ENCODE measurements at places on chromosomes 16 and 17.

GRCh38 chr17:31513731-31514427, 122.4 kb downstream of the RAB11FIP4 start:
- DNase-seq = no peak

- no peak for DNase-seq
Measured at GRCh38 chr17:74525465-74525725, 5.9 kb downstream of the CD300LB start.

- DNase-seq = no peak
Measured at GRCh38 chr16:85724126-85724879, 26.6 kb downstream of the C16orf74 start.

DNA sequence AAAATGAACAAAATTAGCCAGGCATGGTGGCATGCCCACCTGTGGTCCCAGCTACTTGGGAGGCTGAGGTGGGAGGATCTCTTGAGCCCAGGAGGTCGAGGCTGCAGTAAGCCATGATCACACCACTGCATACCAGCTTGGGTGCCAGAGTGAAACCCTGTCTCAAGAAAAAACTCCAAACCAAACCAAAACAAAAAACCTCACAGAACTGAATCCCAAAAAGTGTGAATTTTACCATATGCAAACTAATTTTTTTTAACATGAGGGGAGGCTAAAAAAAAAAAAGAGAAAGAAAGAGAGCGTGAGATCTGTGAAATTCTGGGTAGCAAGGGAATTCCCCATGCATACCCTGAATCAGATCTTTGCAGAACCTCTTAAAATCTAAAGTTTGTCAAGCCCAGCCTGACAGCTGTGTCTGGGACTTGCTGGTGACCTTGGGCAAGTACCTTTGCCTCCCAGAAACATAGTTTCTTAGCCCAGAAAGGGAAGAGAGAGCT, 17.1 kb upstream of the CDH1 start:
- DNase-seq = no peak

- DNase-seq = no peak
Measured at GRCh38 chr16:17125671-17126070, 345.1 kb downstream of the XYLT1 start.

DNA sequence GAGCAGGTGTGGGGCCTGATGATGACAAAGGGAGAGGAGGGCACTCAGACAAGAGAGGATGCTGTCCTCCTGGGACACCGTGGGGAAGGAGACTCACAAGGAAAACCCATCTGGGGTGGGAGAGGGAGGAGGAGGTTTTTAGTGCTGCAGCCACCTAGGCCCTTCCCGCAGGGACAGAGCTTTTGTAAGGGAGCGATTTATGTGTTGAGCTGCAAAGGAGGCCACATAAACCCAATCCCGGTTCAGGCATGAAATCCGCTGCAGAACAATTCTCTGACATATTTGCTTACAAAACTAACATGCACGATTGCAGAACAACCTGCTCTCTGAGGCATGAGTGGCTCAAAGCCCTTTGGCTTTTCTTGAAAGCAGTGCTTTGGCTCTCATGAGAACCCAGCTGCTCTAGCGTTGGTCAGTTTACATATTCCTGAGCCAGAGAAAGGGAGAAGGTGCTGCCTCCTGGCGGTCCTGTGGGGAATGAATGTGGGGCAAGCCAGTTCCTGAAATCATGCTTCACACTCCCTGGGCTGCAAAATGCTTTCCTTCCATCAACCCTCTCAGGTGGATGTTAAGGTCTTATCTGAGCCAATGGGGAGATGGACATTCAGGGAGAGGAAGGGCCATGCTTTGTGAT, 122.4 kb upstream of the NLRP1 start:
- peak; percentile 69 for DNase-seq

DNA sequence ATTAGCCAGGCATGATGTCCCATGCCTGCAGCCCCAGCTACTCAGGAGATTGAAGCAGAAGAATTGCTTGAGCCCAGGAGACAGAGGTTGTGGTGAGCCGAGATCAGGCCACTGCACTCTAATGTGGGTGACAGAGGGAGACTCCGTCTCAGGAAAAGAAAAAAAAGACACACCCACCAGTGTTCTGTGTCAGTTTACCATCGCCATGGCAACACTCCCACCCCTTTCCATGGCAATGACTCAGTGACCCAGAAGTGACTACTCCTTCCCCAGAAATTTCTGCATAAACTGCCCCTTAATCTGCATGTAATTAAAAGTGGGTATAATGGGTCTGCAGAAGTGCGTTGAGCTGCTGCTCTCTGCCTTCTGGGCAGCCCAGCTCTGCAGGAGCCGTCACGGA, 4.0 kb upstream of the ZC3H18 start:
- DNase-seq = no peak

GRCh38 chr17:29617481-29618271, 5.0 kb downstream of the CORO6 start:
- peak; percentile 92 for DNase-seq

GRCh38 chr17:77315551-77316190, 174.9 kb downstream of the SEC14L1 start:
- peak; percentile 2 for DNase-seq

- no peak for DNase-seq
Measured at GRCh38 chr17:30224419-30224960, 11.0 kb downstream of the SLC6A4 start.

DNA sequence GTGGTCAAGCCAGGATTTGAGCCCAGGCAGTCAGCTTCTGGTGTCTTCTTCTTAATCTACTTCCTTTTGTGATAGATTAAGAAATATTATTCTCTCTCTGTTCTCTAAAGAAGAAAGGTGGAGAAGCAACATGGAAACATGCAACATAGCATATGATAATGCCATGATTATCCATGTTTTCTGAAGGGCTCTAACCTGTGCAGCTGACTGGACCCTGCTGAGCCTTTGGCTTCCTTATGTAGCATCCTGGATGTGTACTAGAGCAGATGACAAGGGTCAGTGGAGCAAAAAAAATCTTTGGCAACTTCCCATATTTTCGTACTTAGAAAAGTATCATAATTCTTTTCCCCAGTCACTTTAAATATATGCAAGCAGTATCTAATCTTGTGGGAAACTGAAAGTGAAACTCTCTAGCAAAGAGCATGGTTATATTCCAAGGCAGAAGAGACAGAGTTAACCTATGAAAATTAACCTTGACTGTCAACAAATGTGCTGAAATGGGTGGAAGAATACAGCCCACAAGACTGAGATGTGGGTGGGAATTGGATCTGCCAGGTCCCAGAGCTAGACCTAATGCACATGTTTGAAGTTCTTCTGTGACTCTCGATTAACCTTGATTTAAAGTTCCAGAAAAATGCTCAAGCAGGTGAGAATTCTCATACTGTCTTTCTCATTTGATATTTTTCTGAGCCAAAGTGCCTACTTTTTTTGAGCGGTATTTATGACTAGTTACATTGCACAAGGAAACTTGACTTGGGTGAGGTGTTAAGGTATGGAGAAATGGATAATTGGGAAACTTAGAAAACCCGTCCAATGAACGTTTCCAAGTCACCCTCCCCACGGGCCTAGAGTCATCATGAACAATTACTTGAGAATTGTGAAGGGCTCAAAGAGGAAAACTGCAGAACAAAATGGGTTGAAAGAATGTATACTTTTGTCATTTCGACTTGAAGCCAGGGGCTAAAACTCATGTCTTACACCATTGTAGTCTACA, 248.6 kb downstream of the FTO start:
- no peak for DNase-seq

Measured in activated naive CD4-positive, alpha-beta T cell treated with anti-CD3 and anti-CD28 coated beads, Interleukin-2, amount 10 ng/mL, durations not matched to agents 7 days and 5 days (primary cell).